WTC11 (cell line): ENCODE measurements at places on chromosomes 2 and 18.

GRCh38 chr2:173903601-173904394 lies 61.4 kb downstream of the SP3 start:
- no peak for DNase-seq

- no peak for DNase-seq
Observed at GRCh38 chr2:150888337-150888736, 373.3 kb downstream of the RBM43 start.

DNA sequence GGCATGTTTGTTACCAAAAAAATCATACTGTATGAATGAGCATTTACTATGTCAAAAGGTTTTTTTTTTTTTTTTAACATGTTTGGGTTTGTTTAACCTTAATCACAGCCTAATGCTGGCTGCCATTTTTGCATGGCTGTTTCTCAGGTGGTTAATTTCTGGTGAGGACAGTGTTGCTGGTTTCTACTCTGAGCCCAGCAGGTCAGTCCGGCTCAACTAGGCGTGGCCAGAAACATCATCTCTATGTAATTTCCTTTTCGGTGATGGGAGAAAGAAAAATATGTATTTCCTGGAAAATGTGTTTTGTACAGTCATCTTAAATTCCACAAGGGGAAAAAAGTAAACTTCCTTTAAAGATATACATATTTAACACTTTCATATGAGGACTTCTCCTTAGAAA lies 24.9 kb upstream of the BZW1 start:
- no peak for DNase-seq

GRCh38 chr2:20427931-20428526 lies 18.8 kb upstream of the RHOB start:
- no peak for DNase-seq

GRCh38 chr2:42914314-42914713 lies 121.9 kb upstream of the HAAO start:
- no peak for DNase-seq

- DNase-seq, result no peak
Observed at GRCh38 chr2:125643585-125643984, 1012.4 kb upstream of the GYPC start.

- no peak for DNase-seq
Observed at GRCh38 chr18:10928772-10929373, 220.5 kb downstream of the PIEZO2 start.
